HTR-8/SVneo (cell line): ENCODE measurements at places on chromosomes 5 and 9.

DNA sequence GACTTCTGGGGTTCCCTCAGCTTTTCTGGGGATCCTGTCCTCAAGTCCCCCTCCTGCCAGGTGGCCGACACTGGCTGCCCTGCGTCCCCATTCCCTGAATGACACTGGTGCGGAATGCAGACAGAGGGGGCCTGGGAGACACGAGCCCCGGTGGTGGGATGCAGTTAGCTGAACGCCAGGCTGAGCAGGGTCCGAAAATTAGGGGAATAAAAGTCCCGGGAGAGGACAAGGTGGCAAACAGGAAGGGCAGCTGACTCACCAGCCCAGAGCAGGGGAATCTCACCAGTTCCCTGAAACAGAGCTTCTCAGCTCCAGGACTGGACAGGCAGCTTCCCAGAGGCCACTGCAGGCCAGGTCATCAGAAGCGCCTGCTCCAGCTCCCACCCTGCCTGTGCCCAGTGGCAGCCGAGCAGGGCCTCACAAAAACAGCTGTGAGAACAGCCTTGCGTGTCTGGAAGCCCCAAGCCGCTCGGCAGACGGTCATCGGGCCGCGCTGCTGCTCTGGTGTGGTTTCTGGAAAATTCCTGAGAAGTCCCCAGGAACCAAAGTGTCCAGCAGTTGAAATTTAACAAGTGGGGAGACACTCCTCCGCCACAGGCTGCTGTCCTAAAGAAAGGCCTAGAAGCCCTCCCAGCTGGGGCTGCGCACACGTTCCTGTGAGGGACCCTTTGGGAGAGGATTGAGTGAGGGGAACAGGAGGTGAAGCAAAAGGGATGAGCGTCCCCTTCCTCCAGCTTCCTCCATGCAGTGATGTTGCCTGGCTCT is 47.6 kb upstream of the EXOC3 start:
- DNase-seq = peak; percentile 80

DNA sequence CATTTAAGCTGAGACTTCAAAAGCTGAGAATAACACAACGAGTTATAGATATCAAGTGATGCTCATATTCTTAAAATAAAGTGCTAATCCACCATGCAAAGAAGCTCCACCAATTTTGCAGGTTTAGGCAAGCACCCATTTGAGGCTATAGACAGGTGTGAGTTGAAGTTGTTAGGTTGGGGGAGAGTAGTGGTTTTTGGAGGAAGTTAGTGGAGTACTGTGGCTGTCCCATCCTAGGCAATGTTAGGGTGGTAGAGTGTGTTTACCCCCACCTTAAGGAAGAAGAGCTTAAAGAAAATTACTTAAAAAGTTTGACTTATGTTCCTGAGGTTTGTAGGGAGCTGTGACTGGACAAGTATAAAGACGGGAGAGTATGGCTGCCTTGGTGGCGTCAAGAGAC is 98.9 kb upstream of the MAN2A1 start:
- DNase-seq = no peak

GRCh38 chr5:89147031-89147430 is 264.0 kb upstream of the MEF2C start:
- no peak for DNase-seq

DNA sequence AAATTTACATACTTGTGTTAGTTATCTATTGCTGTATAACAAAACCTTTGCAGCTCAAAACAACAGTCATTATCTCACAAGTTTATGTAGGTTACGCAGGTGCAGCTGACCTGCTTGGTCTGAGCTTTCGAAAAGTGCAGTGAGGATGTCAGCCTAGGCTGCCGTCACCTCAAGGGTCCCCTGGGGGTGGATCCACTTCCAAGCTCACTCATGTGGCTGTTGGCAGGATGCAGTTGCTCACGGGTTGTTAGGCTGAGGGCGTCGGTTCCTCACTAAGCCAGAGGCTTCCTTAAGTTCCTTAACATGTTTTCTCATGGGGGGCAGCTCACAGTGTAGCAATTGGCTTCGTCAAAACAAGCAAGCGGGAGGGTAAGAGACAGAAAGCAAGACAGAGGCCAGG is 139.8 kb downstream of the DOCK8 start:
- no peak for DNase-seq

GRCh38 chr5:95956021-95956899 is 5.4 kb downstream of the ELL2 start:
- no peak for DNase-seq
